ENCODE measurements at places on chromosomes 1 and 21.

DNA sequence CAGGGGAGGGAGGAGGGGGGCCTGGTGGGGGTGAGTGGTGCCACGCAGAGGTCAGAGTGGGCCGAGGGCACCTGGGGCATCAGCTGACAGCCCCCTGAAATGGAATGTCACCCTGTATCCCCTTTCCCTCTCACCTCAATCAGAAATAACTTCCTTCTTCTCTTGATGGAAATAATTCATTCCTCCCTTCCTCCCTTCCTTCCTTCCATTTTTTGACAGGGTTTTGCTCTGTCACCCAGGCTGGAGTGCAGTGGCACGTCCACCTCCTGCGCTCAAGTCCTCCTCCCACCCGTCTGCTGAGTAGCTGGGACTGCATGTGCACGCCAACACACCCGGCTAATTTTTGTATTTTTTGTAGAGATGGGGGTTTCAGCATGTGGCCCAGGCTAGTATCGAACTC, 48.4 kb upstream of the LRRC3 start:
- DNase-seq = no peak

DNA sequence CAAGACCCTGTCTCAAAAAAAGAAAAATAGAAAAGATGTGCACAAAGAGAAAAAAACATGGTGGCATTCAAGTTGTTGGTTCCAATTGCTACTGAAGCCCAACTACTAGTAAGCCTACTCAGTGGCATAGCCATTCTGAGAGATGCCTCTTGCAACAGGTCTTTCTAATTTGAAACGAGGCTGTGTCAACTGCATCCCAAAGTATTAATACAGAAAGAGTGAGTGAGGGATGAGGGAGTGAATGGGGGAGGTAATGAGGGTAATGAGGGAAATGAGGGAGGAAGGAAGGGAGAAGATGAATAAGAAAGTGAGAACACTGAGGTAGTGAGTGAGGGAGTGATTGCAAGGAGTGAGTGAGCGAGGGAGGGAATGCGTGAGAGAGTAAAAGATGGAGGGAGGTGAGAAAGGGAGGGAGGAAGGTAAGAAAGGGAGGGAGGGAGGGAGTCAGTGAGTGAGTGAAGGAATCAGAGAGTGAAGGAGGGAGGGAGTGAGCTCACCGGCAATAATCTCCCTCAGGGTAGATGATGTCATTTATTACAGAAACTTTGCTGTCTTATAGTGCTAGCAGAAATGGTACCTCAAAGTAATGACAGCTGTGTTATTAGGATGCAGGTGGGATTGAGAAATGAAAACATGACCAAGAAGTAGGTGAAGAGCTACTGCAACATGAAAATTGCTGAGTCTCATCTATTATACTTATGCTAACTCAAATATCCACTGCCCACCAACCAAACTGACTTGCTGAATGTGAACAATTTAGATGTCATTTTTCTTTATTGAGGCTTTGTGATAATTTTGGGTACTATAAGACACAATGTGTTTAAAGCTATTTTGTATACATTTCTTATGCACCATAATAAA, 75.6 kb upstream of the ADAM30 start:
- no peak for DNase-seq

- DNase-seq = no peak
Observed at GRCh38 chr1:218588540-218589172, 243.5 kb downstream of the TGFB2 start.

GRCh38 chr1:59691261-59691660, 123.5 kb upstream of the HOOK1 start:
- DNase-seq = no peak

DNA sequence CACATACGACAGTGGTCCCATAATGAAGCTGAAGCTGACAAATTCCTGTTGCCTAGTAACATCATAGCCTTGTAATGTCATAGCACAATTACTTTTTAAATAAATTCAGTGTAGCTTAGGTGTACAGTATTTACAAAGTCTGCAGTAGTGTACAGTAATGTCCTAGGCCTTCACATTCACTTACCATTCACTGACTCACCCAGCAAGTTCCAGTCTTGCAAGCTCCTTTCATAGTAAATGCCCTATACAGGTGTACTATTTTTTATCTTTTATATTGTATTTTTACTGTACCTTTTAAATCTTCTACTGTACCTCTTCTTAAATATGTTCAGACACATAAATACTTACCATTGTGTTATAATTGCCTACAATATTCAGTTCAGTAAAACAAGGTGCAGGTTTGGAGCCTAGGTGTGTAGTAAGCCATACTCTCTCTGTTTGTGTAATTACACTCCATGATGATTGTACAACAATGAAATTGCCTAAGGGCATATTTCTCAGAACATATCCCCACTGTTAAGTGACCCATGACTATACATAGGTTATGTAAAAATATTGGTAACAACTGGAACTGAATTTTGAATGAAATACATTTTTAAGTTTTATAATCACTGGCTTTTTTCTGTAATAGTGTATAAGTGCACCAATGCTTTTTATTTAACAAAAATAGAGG, 33.5 kb upstream of the ADAM30 start:
- DNase-seq = no peak

- DNase-seq = no peak
Observed at GRCh38 chr1:194919146-194919545, 1689.1 kb downstream of the KCNT2 start.

GRCh38 chr1:91564888-91565701, 64.4 kb downstream of the CDC7 start:
- no peak for DNase-seq

DNA sequence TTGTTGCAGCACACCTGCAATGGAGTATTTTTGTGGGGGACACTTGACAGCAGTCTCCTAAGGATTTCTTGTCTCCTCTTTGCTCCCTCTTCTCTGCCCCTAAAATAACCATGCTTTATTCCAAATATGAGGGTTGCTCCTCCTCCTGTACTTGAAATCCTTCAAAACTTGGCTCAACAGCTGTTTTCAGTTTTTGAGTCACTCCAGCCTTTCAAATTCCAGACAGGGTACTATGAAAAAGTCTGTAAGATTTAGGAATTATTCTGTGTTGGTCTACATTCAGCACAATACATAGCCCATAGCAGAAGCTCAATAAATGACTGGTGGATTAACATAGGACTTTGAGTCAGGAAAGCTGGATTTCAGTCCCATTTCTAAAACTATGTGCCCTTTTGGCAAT, 5.5 kb downstream of the AP4B1 start:
- no peak for DNase-seq

GRCh38 chr1:110125810-110126209, 13.6 kb downstream of the UBL4B start:
- DNase-seq = no peak
